Fibroblast of skin of left biceps (primary cell): ENCODE measurements at places on chromosomes 7 and 10.

DNA sequence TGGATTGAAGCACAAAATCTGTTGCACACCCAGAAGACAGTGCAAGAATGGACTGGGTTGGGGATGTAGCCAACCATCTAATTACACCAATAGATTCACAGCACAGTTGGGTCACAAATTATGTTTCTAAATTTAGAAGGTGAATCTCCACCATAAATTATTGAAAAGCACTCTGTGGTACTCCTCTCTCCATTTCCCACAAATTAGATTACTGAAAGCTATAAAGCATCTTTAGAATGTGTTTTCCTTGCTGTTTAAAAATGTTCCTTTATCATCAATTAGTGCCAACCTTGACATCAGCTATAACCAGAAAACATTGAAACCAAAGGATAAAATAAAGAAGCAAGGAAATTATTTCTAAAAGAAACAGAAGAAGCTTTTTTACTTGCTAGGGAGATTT lies 39.9 kb upstream of the HDAC9 start:
- DNase-seq: no peak

DNA sequence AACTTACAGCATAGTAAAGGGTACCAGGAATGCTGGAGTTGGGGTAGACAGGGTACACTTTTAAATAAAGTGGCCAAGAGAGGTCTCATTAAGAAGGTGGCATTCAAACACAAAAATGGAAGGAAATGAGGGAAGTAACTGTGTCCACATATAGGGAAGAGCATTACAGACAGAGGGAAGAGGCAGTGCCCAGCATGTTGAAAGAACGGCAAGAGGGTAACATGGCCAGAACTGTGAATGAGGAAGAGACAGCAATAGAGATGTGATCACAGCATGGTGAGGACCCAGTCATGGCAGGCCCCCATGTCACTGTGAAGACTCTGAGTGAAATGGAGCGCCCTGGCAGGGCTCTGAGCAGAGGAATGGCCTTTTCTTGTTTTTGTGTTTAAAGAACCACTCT lies 35.1 kb upstream of the ZNRF2 start:
- no peak for DNase-seq

GRCh38 chr7:85095366-85095765 lies 91.5 kb downstream of the SEMA3D start:
- DNase-seq: no peak

DNA sequence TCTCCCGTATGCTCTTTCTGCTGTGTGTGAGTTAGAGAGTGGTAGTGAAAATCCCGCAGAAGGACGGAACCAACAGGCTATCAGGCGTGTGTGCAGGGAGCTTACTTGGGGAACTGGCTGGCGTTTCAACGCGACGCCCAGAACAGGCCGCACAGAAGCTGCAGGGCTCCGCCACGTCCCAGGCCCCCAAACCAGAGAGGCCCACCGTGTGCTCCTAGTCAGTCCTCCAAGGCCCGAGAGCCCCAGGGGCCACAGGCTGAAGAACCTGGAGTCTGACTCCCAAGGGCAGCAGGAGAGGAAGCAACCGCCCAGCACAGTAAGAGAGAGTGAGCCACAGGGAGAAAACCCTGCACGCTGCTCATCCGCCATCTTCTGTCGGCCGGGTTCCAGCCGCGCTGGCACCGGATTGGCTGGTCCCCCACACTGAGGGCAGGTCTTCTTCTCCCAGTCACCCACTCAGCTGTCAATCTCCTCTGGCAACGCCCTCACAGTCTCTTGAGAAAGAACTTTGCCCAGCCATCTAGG lies 730.6 kb upstream of the VSTM2A start:
- DNase-seq: no peak

GRCh38 chr10:25453619-25454018 lies 278.8 kb downstream of the GPR158 start:
- no peak for DNase-seq

- DNase-seq: no peak
These were observed 14.2 kb downstream of the PDLIM1 start for GRCh38 chr10:95276367-95277200.

DNA sequence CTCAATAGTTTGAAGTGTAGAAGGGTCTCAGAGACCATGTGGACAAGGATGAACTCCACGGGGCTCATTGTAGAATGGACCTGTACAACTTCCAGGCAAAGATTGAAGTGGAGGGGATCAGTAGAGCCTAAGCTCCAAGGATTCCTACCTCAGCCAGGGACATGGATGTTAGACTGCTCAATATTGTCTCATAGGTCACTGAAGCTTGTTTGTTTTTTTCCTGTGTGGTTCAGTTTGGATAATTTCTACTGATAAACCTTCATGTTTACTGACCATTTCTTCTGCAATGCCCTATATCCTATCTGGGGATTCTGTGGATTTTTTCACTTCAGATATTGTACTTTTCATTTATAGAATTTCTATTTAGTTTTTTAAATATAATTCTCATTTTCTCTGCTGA lies 8.9 kb downstream of the DYDC2 start:
- no peak for DNase-seq

GRCh38 chr10:88500656-88501055 lies 82.5 kb downstream of the RNLS start:
- DNase-seq: no peak

DNA sequence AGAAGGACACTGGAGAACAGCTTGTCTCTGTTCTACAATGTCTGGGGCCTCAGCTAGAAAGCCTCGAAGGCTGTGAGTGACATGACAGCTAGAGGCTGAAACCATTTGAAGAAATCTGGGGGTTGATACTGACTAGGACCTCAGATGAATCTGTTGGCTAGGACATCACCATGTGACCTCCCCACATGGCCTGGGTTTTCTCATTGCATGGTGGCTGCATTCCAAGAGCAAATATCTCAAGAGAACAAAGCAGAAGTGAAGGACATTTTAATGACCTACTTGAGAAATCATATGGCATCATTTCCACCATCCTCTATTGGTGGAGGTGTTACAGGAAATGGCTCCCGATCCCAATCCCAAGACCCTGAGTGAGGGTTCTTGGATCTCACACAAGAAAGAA lies 450.6 kb upstream of the AUTS2 start:
- no peak for DNase-seq

DNA sequence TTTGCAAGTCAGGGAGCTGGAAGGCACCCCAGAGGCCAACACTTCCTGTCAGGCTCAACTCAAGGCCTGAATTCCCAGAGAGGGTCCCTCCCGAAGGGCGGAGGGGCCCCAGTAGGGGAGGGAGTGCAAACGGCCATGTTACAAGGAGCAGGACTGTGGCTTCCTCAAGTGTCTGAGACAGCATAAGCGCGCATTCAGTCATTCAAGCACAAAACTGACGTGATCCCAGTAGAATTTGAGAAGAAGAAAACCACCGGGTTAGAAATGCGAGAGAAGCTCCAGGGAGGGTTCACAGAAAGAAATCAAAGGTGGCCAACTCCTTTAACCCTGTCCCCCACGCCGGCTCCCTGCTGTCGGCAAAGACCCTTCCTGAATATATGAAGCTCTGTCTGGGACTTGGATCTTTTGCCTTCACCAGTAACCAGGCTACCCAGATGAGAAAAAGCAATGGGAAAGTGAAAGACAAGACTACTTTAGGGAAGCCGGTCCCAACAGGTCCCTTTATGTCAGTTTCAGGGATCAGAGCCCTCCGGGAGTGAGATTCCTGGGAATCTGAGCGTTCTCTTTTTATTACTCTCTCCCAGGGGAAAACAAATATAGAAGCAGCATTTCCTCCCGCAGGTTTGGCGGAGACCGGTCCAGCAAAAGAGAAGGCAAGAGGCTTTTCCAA lies 1.3 kb downstream of the AFAP1L2 start:
- DNase-seq: no peak

DNA sequence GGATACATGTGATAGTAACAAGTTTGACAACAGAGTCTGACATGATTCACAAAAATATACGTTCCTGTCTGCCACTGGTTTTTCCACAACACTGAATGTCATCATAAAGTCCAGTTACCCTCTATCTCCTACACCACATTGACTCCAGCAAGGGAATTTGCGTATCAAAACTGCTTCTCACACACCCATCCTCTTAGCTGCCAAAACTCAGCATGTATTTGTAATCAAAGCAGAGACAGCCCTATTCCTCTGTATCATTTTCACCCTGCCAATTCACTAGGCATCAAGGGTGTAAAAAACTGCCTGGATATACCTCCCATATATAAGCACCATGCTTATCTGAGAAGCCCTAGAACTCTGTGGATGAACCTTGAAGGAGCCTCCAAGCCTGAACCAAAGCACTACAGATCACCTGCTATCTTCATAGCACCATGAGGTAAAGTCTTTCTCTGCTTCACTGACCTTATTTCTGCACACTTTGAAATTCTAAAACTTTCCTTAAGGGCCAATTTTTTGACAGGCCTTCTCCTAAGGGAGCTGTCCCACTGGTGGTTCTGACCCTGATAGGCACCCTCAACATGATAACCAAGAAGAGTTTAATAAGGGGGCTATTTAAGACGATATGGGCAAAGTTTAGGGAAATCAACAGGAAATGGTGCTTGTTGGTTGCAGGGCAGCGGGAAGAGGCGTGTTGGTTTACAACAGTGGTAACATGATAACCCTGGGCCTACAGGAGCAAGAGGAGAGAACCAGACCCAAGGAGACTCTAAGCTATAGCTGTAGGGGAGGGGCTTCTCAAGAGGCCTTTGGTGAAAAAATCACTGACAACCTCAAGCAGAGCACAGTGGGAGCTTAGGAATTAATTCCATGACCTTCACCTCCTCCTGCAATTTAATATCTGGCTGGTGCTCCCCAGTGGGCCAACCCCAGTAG lies at the start of gene IFIT1B:
Gene IFIT1B, plus strand, starts transcription at position 352 of the 933 bp plus-strand sequence. Its CDS starts 80 bp downstream, at position 432.
- no peak for DNase-seq

GRCh38 chr7:41881331-41882130 lies 178.6 kb upstream of the INHBA start:
- no peak for DNase-seq

- peak; percentile 72 for DNase-seq
These were observed 1081.5 kb upstream of the C7orf33 start for GRCh38 chr7:147509035-147509501.

DNA sequence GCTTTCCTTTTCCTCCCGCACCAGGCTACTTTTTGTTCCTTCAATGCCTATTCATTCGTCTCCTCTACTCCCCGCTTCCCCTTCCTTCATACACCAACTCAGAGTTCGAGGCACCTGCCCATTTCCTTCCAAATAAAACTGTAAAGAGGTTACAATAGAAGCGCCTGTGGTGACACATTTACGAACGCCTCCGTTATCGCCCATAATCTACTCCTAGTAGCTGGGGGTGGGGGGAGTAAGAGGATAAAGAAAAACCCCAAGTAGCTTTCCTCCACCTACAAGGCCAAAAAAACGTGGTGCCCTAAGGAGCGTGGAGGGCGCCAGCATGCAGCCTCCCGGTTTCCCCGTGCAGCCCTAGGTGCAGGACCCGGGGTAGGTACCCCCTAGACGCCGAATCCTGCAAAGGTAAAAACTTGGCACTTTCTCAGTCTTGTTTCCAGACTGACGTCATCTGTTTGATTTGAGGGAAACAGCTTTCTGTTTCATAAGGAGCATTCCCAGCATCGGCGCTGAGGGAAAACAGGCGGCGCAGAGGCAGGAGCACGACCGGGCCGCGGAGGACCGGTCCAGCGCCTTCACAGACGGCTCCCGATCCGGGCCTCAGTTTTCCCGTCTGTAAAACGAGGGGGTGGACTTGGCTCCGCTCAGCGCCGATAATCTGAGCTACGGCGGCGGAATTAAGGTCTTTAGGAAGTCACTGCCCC lies 922 bp downstream of the PPA1 start:
- no peak for DNase-seq

GRCh38 chr10:32540691-32541470 lies 94.9 kb downstream of the CCDC7 start:
- DNase-seq: no peak

- DNase-seq: peak; percentile 55
These were observed 6.0 kb upstream of the SLC29A3 start for GRCh38 chr10:71312811-71313789.

GRCh38 chr10:22682237-22683139 lies 31.9 kb downstream of the PIP4K2A start:
- DNase-seq: no peak

DNA sequence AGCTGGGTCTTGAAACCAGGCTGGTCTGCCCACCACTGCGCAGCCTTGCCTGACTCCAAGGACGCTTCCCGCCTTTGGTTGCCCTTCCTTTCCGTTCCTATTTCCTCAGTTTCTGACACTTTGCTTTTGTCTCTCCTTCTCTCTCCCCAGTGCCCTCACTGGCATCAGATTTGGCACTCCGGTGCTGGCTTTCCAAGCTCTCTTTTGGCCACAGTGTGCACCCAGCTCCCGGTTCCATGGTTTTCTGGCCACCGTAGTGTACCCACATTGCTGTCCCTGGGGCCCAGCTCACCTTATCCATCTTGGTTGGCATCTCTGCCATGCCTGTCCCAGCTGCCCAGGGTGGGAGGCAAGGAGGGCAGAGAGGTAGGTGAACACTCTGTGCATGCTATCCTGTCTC lies 142.2 kb downstream of the PLXNA4 start:
- DNase-seq: no peak

GRCh38 chr7:37394158-37394557 lies 54.5 kb downstream of the ELMO1 start:
- no peak for DNase-seq

- no peak for DNase-seq
These were observed 887.6 kb downstream of the NRG3 start for GRCh38 chr10:82762641-82763040.

GRCh38 chr10:100774223-100774622 lies 28.8 kb downstream of the PAX2 start:
- no peak for DNase-seq

DNA sequence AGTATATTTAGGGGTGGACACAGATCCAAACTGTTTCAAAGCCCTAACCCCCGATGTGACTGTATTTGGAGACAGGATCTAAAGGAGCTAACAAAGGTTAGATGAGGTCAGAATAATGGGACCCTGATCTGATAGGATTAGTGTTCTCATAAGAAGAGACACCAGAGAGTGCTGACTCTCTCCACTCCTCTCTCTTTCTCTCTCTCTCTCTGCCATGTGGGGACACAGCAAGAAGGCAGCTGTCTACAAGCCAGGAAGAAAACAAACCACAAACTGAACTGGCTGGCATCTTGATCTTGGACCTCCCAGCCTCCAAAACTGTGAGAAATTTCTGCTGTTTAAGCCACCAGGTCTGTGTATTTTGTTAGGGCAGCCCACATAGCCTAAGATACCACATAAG lies 84.7 kb upstream of the KDM7A start:
- no peak for DNase-seq

- no peak for DNase-seq
These were observed 11.7 kb upstream of the ZNF239 start for GRCh38 chr10:43585981-43586729.

GRCh38 chr7:150803161-150803860 lies 2.7 kb downstream of the TMEM176A start:
- DNase-seq: no peak
